ENCODE measurements at places on chromosomes 2 and 18.

DNA sequence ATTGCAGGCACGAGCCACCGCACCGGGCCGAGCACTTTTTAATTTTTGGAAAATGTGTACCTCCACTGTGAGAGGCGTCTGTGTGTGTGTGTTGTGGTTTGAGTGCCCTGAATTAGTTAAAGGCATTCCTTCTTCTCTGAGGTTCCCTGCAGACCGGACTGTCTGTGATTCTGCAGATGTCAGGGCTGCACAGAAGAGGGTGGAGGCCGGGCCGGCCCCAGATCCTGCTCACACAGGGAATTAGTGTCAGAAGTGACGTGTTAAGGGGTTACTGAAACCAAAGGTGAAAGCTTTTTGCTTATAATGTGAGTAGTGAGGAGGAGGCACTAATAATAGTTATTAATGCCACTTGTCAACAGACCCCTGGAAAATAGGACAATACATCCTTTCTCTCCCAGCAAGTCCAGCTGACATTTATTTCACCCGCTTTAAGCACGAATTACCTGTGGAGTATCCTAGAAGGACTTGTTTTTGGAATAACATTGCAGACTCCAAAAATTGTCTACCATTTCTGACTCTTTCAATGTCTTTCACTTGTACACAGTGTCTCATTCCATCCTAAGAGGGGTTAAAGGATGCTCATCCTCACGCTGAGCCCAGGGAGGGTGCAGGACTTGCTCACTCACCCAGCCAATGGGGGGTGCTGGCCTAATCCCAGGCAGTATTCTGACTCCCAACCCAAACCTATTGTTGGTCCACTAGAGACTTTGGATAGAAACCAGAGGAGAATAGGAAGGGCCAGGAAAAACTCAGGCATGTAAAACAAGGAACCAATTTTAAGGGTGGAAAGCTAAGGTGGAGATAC lies 16.2 kb downstream of the ARHGAP25 start:
- DNase-seq: no peak

DNA sequence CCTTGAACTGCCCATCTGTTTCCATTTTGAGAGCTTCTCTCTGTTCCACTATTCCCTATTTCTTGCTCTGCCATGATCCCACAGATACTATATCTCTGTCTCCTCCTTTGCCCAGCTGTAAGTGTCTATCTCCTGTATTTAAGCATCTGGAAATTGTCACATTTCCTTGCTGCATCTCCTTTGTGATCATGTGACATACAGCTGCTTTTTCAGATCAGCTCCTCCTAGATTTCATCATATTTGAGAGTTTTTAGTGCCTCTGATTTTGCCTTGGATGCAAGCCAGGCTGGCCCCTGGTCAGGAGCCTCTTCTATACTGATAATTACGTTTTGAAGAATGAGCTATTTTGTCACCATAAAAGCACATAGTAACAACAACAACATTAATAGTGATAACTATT lies 131.7 kb upstream of the TNP1 start:
- no peak for DNase-seq

- no peak for DNase-seq
Measured at GRCh38 chr2:109409321-109410038, 204.3 kb downstream of the SEPTIN10 start.

DNA sequence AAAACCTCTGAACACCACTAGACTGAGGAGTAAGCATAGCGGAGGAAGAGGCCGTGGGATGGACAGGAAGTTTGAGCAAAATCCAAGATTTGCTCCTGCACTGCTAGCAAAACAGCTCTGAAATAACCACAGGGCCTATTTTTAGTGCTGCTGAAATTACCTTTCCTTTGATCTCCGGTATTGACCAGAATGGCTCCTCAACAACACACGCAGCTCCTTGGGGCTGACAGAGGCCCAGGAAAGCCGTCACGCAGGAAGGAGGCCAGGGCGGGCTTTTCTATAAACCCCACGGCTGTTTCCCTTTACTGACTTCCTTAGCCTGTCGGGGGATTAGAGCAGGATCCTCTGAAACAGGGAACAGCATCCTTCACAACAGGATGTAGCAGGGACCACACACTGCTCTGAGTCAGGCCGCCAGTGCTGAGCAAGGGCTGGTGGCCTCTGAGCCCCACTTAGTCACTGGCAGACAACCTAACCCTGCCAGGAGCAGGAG lies 80.8 kb upstream of the LCLAT1 start:
- DNase-seq: no peak

DNA sequence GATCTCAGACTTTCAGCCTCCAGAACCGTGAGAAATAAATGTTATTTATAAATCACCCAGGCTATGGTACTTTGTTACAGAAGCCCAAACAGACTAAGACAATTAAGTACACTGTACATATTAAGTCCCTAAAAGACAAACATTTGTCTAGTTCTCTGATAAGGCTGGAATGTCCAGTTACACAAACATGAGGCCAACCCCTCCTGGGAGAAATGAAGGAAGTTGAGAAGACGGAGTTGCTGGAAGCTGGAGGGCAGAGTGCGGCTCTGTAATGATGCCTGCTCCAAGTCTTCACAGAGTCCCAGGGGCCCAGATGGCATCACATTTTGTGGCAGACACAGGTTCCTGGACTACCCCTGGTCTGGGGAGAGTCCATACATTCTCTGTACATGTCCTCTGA lies 79.2 kb upstream of the ST8SIA3 start:
- no peak for DNase-seq

DNA sequence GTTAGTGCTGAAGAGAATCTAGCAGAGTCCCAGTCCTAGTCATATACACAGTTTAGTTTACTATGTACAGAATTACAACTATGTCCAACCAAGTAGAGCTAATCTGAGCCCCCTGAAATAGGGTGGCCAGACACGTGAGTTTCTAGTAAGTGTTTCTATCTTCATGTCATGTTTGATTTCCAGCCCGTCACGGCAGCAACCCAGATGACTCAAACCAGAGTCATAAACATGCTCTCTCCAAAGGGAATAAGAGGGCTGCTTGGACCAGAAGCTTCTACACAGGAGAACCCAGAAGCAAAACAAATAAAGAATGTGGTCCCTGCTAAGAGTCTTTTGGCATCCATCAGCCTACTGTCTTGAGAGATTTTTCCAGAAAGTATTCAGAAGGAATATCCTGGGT lies 64.9 kb upstream of the WIPF1 start:
- no peak for DNase-seq

DNA sequence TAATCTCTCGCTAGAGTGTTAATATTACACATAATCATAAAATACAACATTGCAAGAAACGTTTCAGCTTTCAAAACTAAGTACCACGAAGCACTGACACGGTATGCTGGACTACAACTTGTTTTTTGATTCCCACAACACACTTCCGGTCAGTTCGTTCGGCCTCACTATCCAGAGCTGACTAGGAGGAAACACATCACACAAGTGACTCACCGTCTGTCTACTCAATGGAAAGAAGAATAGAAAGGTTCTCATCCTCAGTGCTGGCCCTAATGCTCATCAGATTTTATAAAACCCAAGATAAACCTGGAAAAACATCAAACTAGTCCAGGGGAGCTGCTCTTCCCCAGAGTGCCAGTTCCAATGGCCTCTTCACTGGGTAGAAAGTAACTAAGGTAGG lies 42.9 kb downstream of the ZNF385B start:
- DNase-seq: no peak

DNA sequence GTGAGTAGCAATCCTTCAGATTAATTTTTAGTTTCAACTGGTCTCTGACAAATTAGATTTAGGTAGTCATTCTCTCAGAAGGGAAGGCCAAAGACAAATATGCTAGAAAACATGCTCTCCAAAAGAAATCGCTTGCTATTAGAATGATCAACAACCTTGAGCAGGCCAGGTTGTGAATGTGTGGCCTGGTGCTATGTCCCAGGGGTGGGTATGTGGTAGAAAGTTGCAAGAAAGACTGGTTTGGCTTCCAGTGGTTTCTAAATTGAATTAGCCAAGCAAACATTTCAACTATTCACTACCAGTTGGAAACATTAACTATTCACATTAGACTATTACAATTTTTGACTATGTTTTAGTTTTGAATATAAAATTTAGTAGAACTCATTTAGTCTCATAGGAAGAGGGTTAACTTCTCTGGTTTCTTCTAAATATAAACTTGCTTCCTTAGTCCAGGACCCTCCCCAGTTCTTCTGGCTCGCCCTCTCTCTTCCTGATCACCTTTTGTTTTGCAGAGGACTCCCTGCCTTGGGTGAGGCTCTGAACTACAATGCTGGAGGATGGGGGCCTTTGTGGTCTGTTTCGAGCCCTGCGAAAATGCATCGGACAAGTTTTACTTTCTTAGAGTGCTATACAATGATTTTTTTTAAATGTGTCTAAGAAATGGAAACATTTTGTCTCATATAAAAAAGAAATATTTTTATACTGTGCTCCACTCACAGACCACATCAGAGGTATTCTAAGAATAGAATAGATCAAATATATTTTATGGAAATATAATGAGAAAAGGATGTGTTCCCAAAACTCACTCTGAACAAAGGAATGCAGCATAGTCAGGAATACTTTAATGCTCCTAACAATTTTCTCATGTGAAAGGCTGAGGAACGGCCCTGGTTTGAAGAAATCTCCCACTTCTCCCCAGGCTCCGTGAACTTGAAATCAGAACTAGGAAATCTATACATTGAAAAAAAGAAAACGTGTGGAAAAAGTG lies 375.0 kb upstream of the ZEB2 start:
- no peak for DNase-seq

DNA sequence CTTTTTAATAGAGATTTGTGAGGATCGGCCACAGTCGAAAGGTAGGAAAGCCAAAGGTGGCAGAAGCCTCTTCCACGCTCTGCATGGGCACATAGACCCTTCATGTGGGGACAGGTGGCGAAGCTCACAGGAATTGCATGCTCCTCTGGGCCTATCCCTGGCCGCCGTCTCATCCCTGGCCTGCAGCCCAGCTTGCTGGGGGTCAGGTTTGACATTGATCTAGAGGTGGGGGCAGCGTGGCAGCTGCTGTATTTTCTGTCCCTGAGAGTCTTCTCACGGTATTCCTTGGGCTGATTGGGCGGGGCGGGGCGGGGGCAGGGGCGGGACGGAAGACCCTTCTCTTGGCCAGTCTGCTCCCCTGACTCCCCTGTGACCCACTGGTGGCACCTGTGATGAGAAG lies 48.9 kb downstream of the STK25 start:
- DNase-seq: no peak

Measured in NCI-H1092 (cell line).